CD4-positive, alpha-beta T cell treated with Interleukin-17A for 1 hour (primary cell): ENCODE measurements at places on chromosomes 12 and 14.

DNA sequence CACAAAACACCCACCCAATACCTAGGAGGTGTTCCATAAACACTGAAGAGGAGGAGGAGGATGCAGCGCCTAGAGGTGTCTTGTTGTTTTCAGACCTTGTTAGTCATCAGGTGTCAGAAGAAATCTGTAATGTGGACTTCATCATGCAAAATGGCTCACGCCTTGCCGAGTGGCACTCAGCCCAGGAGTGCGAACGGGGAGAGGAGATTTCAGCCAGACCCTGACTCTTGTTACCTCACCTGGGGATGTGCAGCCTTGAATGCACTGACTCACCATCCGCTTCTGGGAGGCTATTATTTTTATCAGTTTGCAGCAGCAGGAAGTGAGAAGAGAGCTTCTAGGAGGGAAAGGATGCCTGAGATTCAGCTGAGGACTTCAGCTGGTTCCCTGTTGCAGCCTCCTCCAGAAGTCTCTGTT lies 48.2 kb upstream of the PLXNC1 start:
- DNase-seq, result no peak

- DNase-seq, result no peak
Observed at GRCh38 chr12:53340398-53340797, 4.2 kb upstream of the SP7 start.

DNA sequence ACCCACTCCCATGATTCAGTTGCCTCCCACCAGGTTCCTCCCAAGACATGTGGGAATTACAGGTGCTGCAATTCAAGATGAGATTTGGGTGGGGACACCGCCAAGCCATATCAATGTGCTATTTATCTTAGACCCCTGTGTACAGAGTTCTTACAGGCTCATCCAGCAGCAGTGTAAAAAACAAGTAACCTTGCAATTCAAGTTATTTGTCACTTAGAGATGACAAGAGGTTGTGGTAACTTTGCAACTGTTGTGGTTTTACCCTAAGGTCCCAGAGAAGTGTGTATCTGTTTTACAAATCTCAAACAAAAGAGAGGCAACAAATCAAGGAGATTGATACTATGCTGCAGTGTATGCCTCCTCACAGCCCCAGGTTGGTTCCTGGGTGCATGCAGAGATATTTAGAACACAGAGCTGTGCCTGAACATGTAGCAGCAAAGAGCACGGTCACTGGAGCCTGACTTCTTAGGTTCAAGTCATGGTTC lies 11.5 kb upstream of the HELB start:
- DNase-seq, result peak; percentile 61

- DNase-seq, result no peak
Observed at GRCh38 chr12:103350116-103350515, 145.7 kb downstream of the C12orf42 start.

DNA sequence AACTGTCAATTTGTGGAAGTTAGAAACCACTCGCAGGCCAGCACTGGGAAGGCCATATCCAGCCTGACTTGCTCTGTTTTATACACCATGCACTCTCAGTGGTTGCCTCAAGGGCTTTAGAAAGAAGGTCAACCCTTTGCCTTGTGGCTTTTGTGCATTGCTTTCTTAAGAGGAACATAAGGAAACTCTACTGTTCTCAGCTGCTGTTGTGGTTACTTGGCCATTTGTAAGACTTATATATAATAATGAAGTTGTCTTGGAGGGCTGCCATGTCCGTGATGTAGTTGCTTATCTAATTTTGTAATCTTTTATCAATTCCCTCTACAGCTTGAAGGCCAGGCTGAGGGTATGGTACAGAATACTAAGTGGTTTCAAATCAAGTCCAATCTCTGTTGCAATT lies 637.8 kb downstream of the DIO2 start:
- no peak for DNase-seq
